Fibroblast of skin of back (primary cell): ENCODE measurements at places on chromosomes 3 and 15.

DNA sequence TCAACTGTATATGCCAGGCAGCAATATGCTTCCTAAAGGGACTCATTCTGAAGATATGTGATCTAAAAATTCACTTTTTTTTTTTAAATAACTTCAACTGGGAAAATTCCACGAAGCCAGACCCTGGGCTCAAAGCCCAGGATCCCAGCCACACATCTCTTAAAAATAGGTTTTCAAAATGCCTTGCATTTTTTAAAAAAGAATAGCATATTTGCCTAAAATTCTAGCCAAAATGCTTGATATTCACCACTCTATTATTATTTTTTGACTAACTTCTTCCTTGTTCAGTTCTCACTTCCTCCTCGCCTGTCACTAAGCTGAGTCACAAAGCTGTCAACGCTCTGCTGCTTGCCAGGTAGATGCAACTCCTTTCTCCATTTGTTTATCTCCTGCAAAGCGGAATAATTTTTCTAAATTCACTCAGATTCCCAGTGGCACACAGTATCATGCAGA lies 28.0 kb upstream of the VGLL4 start:
- peak; percentile 78 for DNase-seq

DNA sequence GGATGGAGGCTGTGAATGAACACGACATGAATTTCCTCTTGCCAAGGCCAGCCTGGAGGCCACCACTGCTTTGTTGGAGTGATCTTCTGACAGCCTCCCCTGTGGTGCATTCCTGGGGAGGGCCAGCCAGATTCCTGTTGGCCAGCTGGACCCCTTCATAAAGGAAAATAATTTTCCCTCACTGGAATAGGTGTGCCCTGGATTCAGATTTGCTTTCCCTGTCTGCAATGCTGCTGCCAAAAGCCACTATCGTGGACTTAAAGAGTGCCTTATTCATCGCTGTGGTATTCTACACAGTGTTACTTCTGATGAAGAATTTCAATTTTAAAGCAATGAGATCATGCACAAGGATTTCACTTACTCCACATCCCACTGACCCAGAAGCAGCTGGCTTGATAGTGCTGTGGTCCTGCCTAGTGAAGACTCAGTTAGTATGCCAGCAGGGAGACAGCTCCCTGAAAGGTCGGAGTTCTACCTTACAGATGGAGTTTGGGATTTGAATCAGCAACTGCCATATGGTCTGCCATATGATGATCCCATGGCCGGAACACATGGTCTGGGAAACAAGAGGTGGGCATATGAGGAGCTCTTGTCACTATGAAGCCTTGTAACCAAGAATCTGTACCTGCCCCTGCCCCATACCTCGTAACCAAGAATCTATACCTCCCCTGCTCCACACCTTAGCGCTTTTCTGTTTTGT lies 145.2 kb downstream of the KLF13 start:
- peak; percentile 97 for DNase-seq

DNA sequence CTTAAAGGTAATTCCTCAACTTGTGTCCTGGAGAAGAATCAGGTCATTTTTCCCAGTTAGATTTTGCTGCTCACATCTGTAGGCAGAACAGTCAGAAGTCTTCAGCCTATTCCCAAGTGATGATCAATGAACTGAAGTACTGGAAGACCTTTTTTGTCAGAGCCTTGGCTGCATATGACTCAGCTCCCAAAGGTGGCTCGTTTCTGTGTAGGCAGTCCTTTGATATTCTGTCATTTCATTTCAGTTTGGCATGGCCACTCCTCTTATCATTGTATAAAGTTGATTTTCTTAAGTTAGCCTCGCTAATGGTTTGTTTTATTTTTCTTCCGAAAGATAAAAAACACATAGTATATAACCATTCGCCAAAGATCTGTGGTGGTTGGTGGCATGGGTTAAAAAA lies 90.7 kb downstream of the KLHL25 start:
- no peak for DNase-seq

- peak; percentile 83 for DNase-seq
These were observed 3.7 kb downstream of the BOC start for GRCh38 chr3:113214917-113215595.

GRCh38 chr15:42845581-42845980 lies 75.0 kb downstream of the TTBK2 start:
- peak; percentile 82 for DNase-seq

DNA sequence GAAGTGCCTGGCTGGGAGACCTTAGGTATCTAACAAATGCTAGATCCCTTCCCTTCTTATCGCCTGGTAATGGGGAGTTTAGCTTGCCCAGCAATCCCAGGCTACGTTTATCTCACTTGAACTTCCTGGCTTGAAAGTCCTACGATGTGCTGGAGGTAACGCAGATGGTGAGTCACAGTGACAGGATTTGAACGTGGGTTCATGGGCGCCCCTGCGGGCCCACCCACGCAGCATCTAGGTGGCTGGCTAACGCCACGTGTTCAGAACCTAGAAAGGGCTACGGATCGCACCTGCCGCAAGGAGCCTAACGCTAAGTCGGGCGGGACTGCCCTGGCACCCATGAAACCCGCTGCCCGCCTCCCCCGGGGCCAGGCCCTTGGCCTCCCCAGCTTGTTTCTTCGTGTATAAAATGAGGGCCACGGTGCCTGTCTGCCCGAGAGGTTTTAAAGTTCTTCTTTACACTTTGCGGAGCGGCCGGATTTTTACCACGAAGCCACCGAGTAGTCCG lies 600 bp upstream of the USP3 start:
- DNase-seq, result peak; percentile 76

DNA sequence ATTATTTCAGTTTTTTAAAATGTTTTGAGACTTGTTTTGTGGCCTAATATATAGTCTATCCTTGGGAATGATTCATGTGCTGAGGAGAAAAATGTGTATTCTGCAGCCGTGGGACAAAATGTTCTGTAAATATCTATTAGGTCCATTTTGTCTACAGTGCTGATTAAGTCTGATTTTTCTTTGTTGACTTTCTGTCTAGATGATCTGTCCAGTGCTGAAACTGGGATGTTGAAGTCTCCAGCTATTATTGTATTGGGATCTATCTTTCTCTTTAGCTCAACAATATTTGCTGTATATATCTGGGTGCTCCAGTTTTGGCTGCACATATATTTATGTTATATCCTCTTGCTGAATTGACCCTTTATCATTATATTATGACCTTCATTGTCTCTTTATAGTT lies 85.2 kb downstream of the UBE2E2 start:
- DNase-seq, result peak; percentile 32

GRCh38 chr15:25789211-25789610 lies 73.9 kb downstream of the ATP10A start:
- peak; percentile 39 for DNase-seq

- peak; percentile 4 for DNase-seq
These were observed 432 bp upstream of the RAD54L2 start for GRCh38 chr3:51538115-51538458.

- DNase-seq, result no peak
These were observed 50.5 kb downstream of the CD86 start for GRCh38 chr3:122105626-122106025.

DNA sequence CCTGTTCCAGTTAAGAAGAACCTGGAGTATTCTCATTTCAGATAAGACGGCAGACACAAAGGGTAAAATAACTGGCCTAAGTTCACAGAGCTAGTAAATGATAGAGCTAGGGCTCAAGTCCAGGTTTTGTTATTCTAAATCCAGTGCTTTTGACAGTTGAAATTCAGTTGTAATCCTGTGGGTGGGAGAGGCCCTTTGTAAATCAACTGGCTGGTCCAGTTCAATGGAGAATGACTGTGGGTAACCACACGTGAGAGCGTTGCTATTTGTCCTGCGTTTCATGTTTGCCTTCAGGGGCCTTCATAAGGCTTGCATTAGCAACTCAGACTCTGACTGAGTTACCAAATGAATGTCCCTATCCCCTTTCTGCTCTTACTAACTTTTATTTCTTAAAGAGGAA lies 24.2 kb upstream of the CD96 start:
- DNase-seq, result no peak

DNA sequence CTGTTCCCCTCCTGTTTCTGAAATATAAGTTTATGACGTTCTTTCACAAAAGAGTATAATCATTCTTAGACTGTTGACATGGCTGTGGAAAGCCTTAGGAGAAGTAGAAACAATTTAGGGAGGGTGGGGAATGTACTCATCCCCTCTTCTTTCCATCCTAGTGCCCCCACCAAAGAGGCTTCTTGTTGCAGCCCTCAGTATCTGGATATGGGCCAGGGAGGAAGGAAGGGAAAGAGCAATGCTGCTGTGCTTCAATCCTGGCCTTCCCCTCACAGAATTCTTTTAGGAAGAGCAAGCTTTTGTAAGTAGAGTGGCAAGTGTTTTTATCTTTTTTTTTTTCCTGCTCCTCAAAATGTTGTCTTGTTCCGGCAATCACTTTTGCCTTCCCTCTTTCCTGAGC lies 1.7 kb downstream of the INAFM2 start:
- DNase-seq, result no peak

GRCh38 chr3:115986555-115987207 lies 363.4 kb downstream of the GAP43 start:
- peak; percentile 69 for DNase-seq

DNA sequence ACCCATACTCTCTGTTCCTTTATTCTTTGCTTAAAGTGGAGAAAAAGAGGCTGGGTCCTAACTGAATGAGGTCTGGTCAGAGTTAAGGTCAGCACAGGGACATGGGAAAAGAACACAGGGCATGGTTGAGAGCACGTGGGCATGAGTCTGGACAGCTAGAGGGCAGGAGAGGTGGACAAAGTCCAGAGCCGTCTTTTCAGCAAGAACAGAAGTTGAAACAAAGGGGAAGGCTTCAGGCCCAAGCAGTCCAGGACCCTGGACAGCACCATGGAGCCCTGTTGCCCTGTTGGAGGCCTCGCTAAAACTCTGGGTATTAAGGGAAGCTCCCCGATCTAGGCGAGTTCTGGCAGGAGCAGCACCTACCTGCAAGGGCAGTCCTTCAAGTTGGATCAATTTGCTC lies 50.7 kb downstream of the XYLB start:
- peak; percentile 43 for DNase-seq

- no peak for DNase-seq
These were observed 21.4 kb upstream of the LEO1 start for GRCh38 chr15:51992953-51993352.

DNA sequence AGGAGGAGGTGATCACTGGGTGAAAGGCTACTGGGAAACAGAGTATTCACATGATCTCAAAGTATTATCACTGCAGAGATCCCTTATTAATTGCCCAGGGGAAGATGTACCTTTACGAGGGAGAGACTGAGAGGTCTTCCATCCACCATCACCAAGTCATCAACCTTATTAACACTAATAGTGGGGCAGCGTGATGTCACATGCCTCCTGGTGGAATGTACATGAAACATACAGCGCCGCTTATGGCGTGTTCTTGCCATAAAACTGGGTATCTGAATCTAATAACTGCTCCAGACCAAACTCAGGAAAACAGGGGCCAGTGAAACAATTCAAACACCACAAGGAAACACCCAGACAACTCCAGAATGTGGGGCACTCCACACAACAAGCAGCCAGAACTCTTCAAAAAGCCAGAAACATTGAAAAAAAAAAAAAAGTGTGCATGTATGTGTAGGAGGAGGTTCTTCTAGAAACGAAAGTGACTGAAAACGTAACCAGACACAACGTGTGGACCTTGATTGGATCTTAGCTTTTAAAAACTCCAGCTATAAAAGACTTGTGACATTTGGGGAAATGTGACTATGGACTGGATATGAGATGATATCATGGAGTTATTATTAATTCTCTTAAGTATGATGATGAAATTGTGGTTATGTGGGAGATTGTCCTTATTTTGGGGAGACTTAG lies 4.6 kb downstream of the STIMATE start:
- no peak for DNase-seq

DNA sequence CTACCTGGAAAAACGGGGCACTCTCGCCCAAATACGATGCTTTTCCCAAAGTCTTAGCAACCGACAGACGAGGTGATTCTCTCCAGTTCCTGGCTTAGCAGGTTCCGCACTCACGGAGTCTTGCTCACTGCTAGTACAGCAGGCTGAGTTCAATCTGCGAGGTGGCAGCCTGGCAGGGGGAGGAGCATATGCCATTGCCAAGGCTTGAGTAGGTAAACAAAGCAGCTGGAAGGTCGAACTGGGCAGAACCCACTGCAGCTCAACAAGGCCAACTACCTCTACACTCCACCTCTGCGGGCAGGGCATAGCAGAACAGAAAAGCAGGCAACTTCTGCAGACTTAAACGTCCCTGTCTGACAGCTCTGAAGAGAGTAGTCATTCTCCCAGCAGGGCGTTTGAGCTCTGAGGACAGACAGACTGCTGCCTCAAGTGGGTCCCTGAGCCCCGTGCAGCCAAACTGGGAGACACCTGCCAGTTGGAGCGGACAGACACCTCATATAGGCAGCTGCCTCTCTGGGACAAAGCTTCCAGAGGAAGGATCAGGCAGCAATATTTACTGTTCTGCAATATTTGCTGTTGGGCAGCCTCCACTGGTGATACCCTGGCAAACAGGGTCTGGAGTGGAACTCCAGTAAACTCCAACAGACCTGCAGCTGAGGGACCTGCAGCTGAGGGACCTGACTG lies 73.4 kb upstream of the CADM2 start:
- DNase-seq, result no peak

GRCh38 chr3:4396542-4396941 lies 70.5 kb downstream of the SUMF1 start:
- no peak for DNase-seq

DNA sequence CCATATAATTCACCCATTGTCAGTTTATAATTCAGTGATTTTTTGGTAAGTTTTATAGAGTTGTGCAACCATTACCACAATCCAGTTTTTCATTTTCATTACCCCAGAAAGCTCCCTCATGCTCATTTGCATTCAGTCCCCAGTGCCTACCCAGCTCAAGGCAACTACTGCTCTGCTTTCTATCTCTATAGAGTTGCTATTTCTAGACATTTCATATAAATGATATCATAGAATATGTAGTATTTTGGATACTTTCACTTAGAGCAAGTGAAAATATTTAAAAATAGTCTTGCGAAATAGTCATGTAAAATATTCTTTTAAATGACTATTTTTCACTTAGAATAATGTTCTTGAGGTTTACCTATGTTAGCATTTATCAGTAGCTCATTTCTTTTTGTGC lies 42.1 kb downstream of the ZNF654 start:
- DNase-seq, result peak; percentile 32

GRCh38 chr3:194832346-194833104 lies 146.8 kb downstream of the FAM43A start:
- DNase-seq, result no peak

GRCh38 chr3:46989146-46989810 lies 9.8 kb downstream of the NBEAL2 start:
- DNase-seq, result no peak

- no peak for DNase-seq
These were observed 29.4 kb upstream of the DUSP7 start for GRCh38 chr3:52085681-52086282.

- no peak for DNase-seq
These were observed 2.5 kb downstream of the OR4F6 start for GRCh38 chr15:101805605-101806345.

GRCh38 chr3:28050885-28051284 lies 190.5 kb upstream of the CMC1 start:
- peak; percentile 41 for DNase-seq

- peak; percentile 27 for DNase-seq
These were observed 121.9 kb upstream of the ARHGEF3 start for GRCh38 chr3:56923526-56924224.

GRCh38 chr15:35833581-35833980 lies 287.6 kb upstream of the DPH6 start:
- DNase-seq, result no peak
